ENCODE measurements at places on chromosomes 7 and 10.

DNA sequence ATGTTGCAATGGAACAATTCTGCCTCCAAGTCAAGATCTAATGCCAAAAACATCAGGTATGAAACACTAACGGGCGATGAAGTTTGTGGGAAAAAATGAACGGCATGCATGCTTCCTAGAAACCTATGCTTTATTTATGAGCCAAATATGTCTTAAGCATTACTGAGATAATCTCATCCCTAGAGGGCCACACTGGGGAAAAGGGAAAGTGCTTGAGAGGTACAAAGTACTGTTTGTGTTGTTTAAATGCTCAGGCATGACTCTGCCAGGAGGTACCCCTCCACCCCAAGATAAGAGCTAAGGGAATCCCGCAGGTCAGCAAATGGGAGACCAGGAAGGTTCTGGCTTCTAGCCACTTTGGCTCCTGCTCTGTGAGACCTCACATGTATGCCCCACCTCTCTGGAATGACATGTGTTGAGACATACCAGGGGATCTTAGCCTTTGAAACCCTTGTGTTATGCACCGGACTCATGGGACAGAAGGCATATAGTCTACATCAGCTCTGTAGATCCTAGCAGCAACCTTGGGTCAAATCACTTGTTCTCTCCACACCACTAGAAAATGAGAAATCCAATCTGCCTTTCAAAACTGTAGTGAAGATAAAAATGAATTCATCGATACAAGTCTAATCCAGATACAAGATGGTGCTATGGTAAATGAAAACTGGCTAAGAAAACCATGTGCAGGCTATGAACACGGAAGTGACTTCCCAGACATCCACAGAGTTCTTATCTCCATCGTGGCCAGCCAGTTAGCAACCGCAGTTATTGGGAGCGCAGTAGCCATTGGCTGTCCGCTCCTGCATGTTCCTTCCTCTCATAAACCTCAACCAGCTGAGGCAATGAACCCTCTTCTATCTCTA, 61.0 kb downstream of the CREB3L2 start:
- DNase-seq, result no peak

- peak; percentile 66 for DNase-seq
Measured at GRCh38 chr7:106681815-106682495, 21.0 kb upstream of the CCDC71L start.

DNA sequence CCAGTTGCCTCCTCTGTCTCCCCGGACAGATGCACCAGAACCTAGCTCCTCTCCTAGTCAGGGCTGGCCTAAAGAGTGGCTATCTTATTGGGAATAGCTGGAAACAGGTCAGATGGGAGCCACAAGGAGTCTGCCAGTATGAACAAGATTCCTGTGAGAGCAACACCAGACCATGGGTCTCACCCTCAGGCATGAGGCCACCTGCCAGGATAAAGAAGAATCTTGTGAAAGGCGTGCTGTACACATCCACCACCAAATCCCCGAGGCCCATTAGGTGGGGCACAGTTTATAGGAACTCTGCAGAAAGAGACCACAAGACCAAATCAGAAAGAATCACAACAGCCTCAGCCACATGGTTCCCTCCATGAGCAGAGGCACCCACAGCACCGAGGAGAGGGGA, 325.9 kb downstream of the TNS3 start:
- no peak for DNase-seq

GRCh38 chr10:47090042-47090441, 178.8 kb downstream of the PTPN20 start:
- DNase-seq, result no peak

- peak; percentile 20 for DNase-seq
Measured at GRCh38 chr7:147014286-147014955, 897.8 kb downstream of the CNTNAP2 start.

GRCh38 chr10:50398381-50398780, 147.1 kb upstream of the ASAH2 start:
- no peak for DNase-seq

DNA sequence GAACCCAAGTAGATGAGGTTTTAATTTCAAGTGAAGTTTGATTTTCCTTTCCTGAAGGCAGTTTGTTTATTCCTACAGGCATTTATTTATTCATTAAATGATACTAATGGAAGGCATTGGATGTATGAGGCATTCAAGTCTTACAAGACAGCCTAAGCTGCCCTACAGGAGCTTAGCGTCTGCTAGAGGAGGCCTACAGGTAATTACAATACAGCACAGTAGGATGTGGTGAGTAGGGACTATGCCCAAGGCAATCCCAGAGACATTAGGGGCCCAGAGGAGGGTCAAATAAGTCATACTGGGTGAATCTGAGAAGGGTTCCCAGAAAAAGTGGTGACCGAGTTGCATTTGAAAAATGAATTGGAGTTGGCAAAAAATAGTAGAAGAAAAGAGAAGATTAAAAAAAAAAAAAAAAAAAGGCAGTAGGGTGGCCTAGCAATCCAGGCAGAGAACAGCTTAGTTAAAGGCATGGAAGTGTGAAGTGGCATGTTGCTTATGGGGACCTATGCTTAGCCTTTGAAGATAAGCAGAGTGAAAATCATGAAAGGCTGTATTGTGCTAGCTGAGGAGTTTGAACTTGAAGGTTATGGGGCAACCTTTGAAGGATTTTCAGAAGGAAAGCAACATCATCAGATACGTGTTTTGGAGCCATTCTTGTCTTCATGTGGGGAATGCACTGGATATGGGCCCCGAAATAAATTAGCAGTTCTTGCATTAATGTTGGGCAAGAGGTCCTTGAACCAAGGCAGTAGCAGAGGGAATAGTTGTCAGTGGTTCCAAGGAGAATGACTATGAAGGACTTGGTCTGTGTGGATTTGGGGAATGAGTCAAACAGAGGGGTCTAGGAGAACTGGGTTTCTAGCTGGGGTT, 65.5 kb downstream of the SNX10 start:
- no peak for DNase-seq

- DNase-seq, result no peak
Measured at GRCh38 chr7:151191544-151191943, 4.5 kb upstream of the ASB10 start.

DNA sequence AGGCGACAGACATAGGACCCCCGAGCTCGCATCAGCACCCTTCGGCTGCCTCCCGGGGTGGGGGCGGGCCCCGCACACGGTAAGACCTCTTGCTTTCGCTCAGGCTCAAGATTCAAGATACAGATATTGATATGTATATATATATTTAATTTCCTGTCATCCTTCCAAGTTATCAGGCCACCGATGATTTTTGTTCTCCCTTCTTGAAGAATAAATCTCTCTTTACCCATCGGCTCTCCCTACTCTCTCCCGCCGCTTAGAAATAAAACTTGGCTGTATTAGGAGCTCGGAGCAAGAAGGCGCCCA, 603 bp downstream of the ADRA2A start:
- DNase-seq, result no peak

DNA sequence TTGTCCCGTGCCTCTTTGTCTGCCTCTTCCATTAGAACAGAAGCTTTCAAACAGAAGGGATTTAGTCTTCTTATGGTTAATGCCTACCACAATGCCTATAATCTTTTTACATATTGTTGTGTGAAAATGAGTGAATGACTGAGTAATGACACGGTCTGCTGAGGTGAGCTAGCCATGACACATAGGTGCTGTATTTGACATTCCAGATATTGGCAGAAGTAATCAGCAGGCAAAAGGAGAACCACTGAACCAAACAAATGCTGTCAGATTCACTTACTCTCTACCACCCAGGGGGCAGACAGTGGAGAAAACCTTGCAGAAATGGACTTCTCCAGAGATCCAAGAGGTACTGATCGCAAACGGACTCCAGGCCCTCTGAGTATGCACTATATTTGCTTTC, 377.2 kb upstream of the VWC2 start:
- DNase-seq, result no peak

DNA sequence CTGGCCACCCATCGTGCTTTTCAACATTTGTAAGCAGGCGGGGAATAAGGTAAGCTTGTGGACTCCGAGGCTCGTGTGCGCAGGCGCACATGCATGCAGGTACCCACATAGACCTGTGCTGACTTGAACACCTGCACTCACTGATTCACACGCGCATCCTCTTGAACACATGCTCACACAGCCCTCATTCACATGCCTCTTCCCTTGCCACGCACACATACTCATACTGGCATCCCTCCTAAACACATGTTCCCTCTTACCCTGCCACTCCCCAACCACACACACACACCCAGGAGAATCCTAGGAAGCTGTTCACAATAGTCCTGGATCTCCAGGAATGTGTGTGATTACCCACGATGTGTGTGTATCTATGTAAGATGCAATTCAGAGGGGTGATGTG, 44.1 kb upstream of the LBX1 start:
- DNase-seq, result no peak

- no peak for DNase-seq
Measured at GRCh38 chr10:131898061-131898460, 2.7 kb upstream of the PPP2R2D start.

GRCh38 chr7:4070214-4070613, 611.9 kb upstream of the FOXK1 start:
- no peak for DNase-seq

GRCh38 chr10:113381981-113382509, 170.8 kb upstream of the HABP2 start:
- DNase-seq, result peak; percentile 79

GRCh38 chr7:140000666-140001268, 62.0 kb downstream of the PARP12 start:
- no peak for DNase-seq

GRCh38 chr10:116899626-116900025, 50.3 kb downstream of the ENO4 start:
- DNase-seq, result no peak

- DNase-seq, result peak; percentile 61
Measured at GRCh38 chr7:96952974-96953391, 52.4 kb upstream of the DLX6 start.

- no peak for DNase-seq
Measured at GRCh38 chr7:1535701-1536454, 5.4 kb downstream of the MAFK start.

- peak; percentile 54 for DNase-seq
Measured at GRCh38 chr10:121926671-121927317, 1.0 kb downstream of the ATE1 start.

- DNase-seq, result no peak
Measured at GRCh38 chr7:85638394-85638793, 451.5 kb upstream of the SEMA3D start.

GRCh38 chr7:100875356-100875751, 451 bp downstream of the SRRT start:
- peak; percentile 63 for DNase-seq

DNA sequence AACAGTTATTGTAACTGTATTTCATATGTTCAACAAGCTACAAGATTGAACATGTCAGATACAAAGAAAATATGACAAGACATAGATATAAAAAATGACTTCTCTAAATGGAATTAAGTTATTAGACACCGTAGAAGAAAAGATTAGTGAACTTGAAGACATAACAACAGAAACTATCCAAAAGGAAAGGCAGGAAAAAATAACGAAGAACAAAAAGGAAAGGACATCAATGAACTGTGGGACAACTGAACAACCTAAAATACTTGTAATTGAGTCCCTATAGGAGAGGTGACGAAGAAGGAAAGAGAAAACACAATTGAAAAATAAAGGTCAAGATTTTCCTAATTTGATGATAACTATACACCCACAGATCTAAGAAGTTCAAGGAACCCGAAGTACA, 32.3 kb downstream of the UPF2 start:
- no peak for DNase-seq

DNA sequence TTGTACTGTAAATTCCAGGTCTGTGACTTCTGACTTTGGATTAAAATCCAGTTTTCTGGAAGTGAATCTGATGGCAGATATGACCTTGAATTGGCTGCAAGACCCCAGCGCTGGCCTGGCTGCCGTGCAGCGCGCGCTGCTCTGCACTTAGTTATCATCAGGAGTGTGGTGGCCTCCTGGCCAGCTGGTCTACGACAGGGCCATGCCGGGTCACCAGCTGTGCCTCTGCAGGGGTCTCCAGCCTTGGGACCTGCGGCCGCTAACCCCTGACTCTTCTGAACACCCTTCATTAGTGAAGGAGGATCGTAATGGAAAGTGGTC, 190.7 kb upstream of the SH2B2 start:
- DNase-seq, result no peak

DNA sequence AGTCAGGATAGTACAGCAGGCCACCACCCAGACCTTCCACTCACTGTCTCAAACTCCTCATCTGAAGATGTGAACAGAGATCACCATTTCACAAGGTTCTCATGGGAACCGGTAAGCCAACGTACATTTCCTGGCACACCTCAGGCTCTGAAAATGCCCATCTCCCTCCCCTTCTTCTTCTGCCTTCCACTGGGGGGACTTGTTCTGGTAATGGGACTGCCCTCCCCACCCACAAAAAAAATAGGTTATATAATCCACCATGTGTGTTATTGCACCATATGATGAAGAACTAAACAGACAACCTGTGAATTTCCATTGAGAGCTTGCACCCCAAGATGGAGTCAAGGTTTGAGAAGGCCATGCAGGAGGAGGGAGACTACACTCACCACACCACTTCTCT, 42.1 kb upstream of the IKZF1 start:
- no peak for DNase-seq

DNA sequence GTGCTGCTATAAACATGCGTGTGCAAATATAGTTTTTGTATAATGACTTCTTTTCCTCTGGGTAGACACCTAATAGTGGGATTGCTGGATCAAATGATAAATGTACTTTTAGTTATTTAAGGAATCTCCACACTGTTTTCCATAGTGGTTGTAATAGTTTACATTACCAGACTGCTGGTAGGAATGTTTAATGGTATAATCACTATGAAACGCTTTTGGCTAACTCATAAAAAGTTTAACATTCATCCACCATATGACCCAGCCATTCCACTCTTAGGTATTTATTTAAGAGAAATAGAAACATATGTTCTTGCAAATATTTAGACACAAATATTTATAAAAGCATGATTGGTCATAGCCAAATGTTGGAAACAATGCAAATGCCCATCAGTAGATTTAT, 32.1 kb upstream of the TFEC start:
- no peak for DNase-seq

DNA sequence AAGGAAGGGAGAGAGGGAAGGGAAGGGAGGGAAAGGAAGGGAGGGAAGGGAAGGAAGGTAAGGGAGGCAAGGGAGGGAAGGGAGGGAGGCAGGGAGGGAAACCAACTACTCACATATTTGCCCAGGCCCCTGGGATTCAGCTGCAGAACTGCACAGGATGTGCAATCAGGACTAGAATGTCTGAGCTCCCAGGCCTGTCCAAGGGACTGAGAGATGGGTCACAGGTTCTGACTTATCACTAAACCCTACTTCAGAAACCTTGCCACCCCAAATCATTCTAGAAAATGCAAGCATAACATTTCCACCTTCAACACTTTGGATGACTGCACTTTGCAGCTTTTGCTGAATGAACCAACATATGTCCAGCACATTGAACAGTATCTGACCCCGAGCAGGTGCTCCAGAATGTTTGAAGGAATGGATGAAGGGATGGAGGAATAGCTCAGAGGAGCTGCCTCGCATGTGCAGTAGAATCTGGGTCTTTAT, 245.3 kb downstream of the KCNMA1 start:
- peak; percentile 61 for DNase-seq
